Cardiac ventricle fibroblast (primary cell): ENCODE measurements at places on chromosomes 7 and 10. TPM values are rescaled to one million over a fixed set of nuclear protein-coding genes. Genes with fewer than 3 reads are reported as not detected.

Gene PIK3CG
- total RNA-seq = 0.39 and 1.2 TPM in 2 replicates

Gene LLCFC1
- total RNA-seq = not detected in 2 replicates

Gene SAMD9L
- total RNA-seq = 6.5 and 6.9 TPM in 2 replicates

Gene FAM204A
- total RNA-seq = 37.9 and 45.7 TPM in 2 replicates

Gene CALY
- total RNA-seq = not detected in 2 replicates

Gene LZTS2
- total RNA-seq = 68.6 and 89.0 TPM in 2 replicates

Gene KAZALD1
- total RNA-seq = 23.5 and 25.0 TPM in 2 replicates

Gene TUBB8
- total RNA-seq = not detected in 2 replicates

Gene PKD2L1
- not detected in 2 replicates for total RNA-seq

Gene THNSL1
- 4.0 and 4.1 TPM in 2 replicates for total RNA-seq

Gene AKR1D1
- not detected in 2 replicates for total RNA-seq

Gene PTPN20
- 4.5 TPM in 1 of 2 replicates, not detected in the other for total RNA-seq

Gene ARHGAP22
- 8.0 and 10.5 TPM in 2 replicates for total RNA-seq

Gene XPNPEP1
- total RNA-seq = 60.5 and 61.7 TPM in 2 replicates

Gene TEX36
- total RNA-seq = not detected in 2 replicates

Gene LMBR1
- total RNA-seq = 30.1 and 31.8 TPM in 2 replicates

Gene JCAD
- total RNA-seq = 9.7 and 12.9 TPM in 2 replicates

Gene ZNF117
- 7.0 and 7.7 TPM in 2 replicates for total RNA-seq

Gene PNLIPRP3
- not detected in 2 replicates for total RNA-seq

Gene NME8
- not detected in 2 replicates for total RNA-seq
